Cardiac fibroblast (primary cell): ENCODE measurements at places on chromosomes 7 and 10.

DNA sequence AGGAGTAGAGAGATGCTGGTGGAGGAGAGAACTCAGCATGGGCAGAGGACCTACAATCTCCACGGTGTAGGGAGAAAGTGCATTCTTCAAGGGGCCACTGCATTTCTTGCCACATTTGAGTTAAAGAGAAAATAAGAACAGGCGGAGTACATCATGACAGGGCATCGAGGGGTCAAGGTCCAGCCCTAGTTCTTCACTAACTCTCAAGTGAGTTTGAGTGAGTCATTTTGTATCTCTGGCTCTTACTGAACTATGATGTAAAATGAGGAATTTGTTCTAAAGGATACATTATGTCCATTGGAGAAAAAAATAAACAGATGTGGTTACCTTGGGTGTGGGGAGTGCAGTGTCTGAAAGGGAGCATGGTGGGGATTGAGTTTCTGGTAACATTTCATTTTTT is 182.9 kb downstream of the XPNPEP1 start:
- DNase-seq, result no peak

GRCh38 chr7:81527651-81528050 is 242.2 kb downstream of the HGF start:
- no peak for DNase-seq

- no peak for DNase-seq
Measured at GRCh38 chr7:16398146-16399017, 23.0 kb downstream of the CRPPA start.

- no peak for DNase-seq
Measured at GRCh38 chr10:1100691-1101368, 44.6 kb downstream of the WDR37 start.

DNA sequence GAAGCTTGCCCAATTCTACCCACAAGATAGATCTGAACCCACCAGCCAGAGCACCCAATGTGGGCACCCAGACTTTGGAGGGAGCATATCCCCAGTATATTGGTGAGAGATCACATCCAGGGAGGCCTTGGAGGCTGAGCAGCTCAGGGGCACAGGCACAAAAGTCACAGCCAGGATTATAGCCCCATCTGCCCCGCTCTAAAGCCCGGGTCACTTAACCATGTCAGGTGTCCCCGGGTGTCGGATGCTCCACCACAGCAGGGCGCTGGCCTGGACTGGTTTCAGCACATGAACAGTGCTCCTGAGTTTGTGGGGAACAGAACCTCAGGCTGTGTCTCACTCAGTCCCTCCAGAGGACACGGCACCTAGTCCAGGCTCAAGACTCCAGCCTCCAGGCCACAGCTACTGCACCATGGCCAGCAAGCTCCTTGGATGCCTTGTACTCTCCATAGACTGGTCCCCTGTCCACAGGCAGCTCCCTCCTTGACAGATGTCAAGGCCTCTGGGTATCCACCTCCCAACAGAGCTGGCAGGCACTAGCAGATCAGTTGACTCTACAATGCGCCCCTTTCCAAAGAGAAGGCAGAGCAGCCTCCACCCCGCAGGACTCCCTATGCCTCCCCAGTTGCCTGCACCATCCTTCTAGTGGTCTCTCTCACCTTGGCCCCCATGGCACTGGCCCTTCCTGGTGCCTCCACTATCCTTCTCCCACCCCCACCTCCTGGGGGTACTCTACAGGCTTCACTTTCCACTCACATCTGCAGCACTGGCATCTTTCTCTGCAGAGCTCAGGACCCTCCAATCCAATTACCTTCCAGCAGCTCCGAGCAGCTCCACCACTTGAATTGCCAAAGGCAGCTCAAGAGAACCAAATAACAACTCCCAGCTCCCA is 306.0 kb downstream of the GRID1 start:
- DNase-seq, result no peak

GRCh38 chr10:27997865-27998177 is 1.1 kb downstream of the ODAD2 start:
- DNase-seq, result no peak

GRCh38 chr10:70323138-70323696 is 39.4 kb upstream of the NPFFR1 start:
- no peak for DNase-seq

- DNase-seq, result peak; percentile 38
Measured at GRCh38 chr10:29731760-29732159, 97.0 kb upstream of the SVIL start.

- DNase-seq, result no peak
Measured at GRCh38 chr10:95661818-95662217, 5.3 kb upstream of the ALDH18A1 start.

DNA sequence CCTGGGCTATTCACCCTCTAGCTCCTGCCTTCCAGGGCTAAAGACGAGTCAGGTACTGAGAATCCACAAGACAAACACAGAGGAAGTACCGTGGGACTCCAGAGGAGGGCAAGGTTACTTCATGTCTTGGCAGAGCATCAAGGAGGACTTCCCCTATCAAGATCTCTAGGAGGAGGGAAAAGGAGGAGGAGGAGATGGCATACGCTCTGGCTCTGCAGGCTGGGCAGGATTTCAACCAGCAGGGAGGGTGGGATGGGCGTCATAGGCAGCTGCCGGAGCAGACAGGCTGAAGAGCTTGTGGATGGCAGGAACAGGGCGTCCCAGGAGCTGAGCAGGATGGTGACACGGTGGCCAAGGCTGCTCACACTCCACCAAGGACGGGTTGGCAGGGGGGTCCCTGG is 21.3 kb downstream of the MDH2 start:
- DNase-seq, result peak; percentile 92

DNA sequence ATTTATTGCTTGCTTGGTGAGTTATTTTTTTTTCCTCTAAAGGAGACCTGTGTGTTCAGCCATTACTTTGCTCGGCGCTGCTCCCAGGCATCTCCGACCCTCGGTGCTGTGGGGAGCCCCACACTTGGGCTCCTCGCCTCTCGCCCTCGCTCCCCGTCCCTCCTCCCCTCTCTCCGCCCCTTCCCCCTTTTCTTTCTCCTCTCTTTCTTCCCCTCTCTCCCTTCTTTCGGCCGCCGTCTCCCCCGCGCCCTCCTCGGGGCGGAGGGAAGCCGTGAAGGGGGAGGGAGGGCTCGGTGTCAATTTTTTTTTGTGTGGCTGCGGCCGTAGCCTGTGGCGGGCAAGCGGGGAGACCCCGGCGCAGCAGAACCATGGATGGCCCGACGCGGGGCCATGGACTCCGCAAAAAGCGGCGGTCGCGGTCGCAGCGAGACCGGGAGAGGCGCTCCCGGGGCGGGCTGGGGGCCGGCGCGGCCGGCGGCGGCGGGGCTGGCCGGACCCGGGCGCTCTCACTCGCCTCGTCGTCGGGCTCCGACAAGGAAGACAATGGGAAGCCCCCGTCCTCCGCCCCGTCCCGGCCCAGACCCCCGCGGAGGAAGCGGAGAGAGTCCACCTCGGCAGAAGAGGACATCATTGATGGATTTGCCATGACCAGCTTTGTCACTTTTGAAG is 1.1 kb downstream of the AUTS2 start:
- DNase-seq, result no peak

DNA sequence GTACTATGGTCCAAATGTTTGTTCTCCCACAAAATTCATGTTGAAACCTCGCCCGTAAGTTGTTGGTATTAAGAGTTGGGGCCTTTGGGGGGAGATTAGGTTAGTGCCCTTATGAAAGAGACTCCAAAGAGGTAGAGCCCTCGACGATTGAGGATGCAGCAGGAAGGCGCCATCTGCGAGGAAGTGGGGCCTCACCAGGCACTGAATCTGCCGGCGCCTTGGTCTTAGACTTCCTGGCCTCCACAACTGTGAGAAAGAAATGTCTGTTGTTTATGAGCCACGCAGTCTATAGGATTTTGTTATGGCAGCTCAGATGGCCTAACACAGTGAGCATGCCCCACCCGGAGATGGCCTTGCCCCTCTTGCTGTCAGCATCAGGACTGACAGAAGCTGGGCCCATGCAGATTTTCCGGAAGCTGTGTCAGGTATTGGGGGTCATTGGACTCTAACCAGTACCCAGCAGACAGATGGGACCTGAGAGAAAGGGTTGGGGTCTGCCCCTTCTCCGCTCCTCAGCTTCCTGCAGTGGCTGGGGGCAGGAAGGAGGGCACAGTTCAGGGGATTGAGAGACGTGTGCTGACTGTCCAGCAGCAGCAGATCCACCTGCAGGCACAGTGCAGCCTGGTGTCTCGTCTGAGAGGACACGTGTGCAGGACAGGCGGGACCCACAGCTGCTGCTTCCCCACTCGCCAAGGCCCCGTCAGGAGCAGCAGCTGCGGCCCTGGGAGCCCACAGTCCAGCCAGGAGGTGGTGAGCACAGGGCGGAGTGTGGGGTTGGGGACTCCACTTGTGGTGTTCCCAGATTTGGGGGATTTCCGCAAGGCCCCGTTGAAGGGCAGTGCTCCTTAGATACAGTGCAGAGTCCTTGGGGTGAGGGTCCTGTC is 47.8 kb downstream of the MGMT start:
- no peak for DNase-seq

DNA sequence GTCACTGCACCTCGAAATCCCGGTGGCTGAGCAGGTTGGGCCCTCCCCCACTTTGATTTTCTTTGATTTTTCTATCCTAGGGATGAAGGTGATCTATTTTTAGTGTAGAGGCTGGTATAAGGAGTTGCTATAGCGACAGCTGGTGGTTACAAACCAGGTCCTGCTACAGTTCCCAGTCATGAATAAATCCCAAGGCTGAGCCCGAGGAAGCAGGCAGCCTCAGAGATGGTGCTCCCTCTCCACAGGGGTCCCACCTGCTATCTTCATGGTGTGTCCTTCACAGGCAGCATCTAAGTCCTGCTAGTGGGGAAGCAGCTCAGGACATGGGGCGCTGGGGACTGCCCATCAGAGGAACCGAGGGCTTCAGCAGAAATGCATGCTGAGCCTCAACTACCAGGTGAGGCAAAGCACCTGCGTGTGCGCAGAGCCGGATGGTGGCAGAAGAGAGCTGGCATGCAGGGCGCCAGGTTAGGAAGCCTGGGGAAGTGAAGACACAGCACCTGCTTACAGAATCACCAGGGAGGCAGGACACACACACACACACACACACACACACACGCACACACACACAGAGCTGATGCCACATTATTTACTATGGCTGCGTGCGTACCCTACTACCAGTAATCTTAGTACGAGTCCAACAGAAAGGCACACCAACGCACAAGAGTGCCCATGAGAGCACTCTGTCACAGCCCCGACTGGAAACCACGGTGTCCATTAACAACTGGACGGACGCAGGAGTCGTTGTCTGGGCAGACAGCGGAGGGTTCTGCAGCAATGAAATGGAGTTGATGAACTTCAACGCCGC is 150.9 kb downstream of the PRKAG2 start:
- DNase-seq, result no peak

DNA sequence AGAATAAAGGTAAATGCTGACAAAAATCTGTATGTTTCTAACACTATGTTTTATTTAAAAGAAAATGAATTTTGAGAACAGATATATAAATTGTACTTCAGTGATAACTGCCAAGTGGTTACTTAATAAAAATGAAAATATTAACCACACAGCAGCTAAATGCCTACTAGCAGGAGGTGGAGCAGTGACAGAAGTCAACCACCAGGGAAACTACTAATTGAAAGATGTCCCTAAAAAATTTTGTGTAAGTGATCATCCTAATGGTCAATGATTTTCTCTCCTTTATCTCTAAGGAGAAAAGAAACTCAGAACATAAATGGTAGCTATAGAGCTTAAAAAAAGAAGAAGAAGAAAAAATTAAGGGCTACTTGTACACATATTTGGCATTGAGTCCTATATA is 22.9 kb downstream of the WNT16 start:
- no peak for DNase-seq

- DNase-seq, result peak; percentile 5
Measured at GRCh38 chr10:115857856-115858255, 415.1 kb downstream of the GFRA1 start.

- DNase-seq, result peak; percentile 66
Measured at GRCh38 chr10:75475460-75476182, 44.2 kb downstream of the LRMDA start.

GRCh38 chr10:20256969-20257368 is 440.7 kb downstream of the PLXDC2 start:
- no peak for DNase-seq

- no peak for DNase-seq
Measured at GRCh38 chr10:43082087-43082486, 5.2 kb downstream of the RET start.

GRCh38 chr10:59595593-59595992 is 114.1 kb downstream of the SLC16A9 start:
- no peak for DNase-seq

DNA sequence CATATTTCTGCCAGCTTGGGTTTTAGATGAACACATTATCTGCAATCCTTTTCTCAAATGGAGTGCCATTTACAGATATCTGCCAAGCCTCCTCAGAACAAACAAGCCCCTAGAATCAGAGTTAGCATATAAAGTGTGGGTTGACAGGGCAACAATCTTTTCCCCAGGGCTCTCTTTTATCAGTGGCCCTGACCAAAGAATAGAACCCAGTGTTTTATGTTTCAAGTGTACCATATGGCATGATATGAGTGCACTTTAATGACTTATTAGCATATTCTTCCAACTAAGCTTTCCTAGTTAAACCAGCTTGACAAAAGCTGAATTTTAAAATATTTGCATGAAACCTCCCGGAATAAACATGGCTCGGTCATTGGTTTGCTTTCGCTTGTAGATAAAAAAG is 57.3 kb downstream of the EVX1 start:
- no peak for DNase-seq

DNA sequence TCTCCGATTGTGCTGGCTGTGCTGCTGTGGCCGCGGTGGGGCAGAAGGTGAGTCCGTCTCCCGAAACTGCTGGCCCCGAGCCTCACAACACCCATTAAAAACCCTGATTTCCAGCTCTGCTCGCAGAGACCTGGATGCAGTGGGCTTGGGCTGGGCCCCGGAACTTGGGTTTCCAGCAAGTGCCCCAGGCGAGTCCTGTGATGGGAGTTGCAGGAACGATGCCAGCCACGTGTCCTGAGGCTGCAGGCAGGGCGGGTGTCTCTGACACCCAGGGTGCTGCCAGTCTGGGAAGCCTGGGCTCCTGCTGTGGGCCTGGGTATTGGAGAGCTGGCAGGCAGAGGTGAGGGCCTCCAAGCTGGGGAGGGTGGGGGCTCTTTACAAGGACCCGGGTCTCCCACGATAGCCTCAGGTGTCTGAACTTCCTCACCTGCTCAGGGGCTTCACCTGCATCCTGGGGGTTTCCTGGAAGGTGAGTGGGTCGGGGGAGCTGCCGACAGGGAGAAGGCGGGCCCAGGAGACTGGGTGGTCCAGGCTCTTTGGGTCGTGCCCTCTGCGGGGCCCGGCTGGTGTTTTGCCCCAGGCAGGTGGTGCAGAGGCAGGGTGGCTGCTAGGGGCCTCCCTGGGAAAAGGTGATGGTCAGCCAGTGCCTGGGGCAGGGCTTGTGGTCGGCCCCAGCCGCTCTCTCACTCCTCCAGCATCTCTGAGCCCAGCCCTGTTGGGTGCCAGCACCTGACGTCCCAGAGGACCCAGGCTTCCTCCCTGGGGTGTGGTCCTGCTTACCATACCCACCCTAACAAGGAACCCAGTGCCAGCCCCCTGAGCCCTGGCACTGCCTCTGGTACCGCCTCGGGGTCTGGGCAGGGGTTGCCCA is 180.3 kb downstream of the DNAJB6 start:
- DNase-seq, result no peak

GRCh38 chr7:21412957-21413356 is 14.9 kb upstream of the SP4 start:
- DNase-seq, result no peak
